ENCODE measurements at places on chromosomes 5 and 9. TPM values are rescaled to one million over a fixed set of nuclear protein-coding genes. Genes with fewer than 3 reads are reported as not detected.

CDKN2A gene
- total RNA-seq = not detected

DBH gene
- total RNA-seq = not detected

SLC6A7 gene
- not detected for total RNA-seq

GMCL2 gene
- not detected for total RNA-seq

PRELID2 gene
- 20.1 TPM for total RNA-seq

GIN1 gene
- 7.8 TPM for total RNA-seq

PCYOX1L gene
- total RNA-seq = 8.0 TPM

DMRT2 gene
- total RNA-seq = not detected

DBN1 gene
- total RNA-seq = 84.3 TPM

CCNJL gene
- 0.13 TPM for total RNA-seq

LVRN gene
- total RNA-seq = 2.9 TPM

FOXD4L6 gene
- not detected for total RNA-seq

SH3TC2 gene
- total RNA-seq = 1.1 TPM

SLC25A2 gene
- total RNA-seq = not detected

IL17B gene
- 0.58 TPM for total RNA-seq

CCNI2 gene
- total RNA-seq = not detected

SPINK4 gene
- total RNA-seq = not detected

HEMGN gene
- total RNA-seq = 101 TPM

TAF7 gene
- 71.2 TPM for total RNA-seq
